ENCODE measurements at places on chromosomes 11 and 22.

- peaks cover 8% of the 10 kb centered on the region for H3K4me1 ChIP-seq
- no peaks in the 10 kb centered on the region for H3K27me3 ChIP-seq
- H3K36me3 ChIP-seq, result no peaks in the 10 kb centered on the region
- H3K4me3 ChIP-seq, result no peak overlapping the region
Observed at GRCh38 chr11:2794046-2794967, 91.3 kb downstream of the CDKN1C start.

DNA sequence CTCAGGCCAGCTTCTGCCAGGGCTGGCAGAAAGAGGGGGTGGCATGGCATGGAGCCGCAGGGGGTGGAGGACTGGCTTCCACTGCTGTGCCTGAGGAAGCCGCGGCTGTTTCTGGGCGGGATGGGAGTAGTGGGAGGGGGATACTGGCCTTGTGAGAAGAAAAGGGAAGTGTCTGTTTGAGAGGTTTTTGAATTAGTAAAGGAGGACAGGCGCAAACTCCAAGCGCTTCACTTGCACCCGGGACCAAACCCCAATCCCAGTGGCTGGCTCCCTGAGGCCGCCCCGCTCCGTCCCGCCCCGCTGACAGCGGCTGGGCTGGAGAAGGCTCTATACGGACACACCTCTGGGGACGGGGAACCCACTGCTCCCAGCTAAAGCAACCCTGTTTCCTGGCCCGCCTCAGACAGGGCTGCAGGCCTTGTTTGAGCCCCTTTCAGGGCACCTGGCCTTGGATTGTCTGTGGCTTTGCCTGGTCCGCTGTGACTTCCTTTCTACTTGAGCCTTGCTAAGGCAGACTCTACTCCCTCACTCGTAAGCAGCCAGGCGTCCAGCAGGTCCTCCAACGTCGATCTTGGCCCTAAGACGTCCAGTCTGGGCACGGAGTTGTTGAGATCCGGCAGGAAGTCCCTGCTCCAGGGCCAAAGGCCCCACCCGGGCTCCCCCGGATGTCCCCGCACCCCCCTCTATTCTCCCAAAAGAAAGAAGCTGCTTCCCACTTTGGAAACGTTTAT lies 2.2 kb downstream of the APOA1 start:
- no peaks in the 10 kb centered on the region for H3K27me3 ChIP-seq
- DNase-seq, result no peak
- H3K4me1 ChIP-seq, result peaks cover 63% of the 10 kb centered on the region
- H3K4me3 ChIP-seq, result no peak overlapping the region
- peak overlapping the region; percentile 64 for H3K27ac ChIP-seq
- H3K36me3 ChIP-seq, result no peaks in the 10 kb centered on the region

GRCh38 chr11:1572197-1573076 lies at the start of gene DUSP8:
TSS of gene DUSP8 (minus strand) at chr11:1572271. CDS start at chr11:1565826, 6,445 bp downstream.
- no peaks in the 10 kb centered on the region for H3K36me3 ChIP-seq
- H3K4me1 ChIP-seq, result peaks cover 56% of the 10 kb centered on the region
- peak within 1 kb of the TSS; percentile 41 for H3K4me3 ChIP-seq
- H3K27me3 ChIP-seq, result no peaks in the 10 kb centered on the region
- DNase-seq, result peak; percentile 95
- peak within 1 kb of the TSS; percentile 96 for H3K27ac ChIP-seq

- H3K27me3 ChIP-seq, result no peaks in the 10 kb centered on the region
- no peaks in the 10 kb centered on the region for H3K36me3 ChIP-seq
- H3K4me1 ChIP-seq, result peaks cover 12% of the 10 kb centered on the region
- no peak for DNase-seq
- H3K27ac ChIP-seq, result no peak overlapping the region
Observed at GRCh38 chr11:95138448-95138847, 48.8 kb downstream of the ENDOD1 start.

- no peak overlapping the region for H3K4me3 ChIP-seq
- no peaks in the 10 kb centered on the region for H3K27me3 ChIP-seq
- no peaks in the 10 kb centered on the region for H3K36me3 ChIP-seq
- DNase-seq, result no peak
Observed at GRCh38 chr22:37139762-37140161, 10.0 kb downstream of the IL2RB start.

DNA sequence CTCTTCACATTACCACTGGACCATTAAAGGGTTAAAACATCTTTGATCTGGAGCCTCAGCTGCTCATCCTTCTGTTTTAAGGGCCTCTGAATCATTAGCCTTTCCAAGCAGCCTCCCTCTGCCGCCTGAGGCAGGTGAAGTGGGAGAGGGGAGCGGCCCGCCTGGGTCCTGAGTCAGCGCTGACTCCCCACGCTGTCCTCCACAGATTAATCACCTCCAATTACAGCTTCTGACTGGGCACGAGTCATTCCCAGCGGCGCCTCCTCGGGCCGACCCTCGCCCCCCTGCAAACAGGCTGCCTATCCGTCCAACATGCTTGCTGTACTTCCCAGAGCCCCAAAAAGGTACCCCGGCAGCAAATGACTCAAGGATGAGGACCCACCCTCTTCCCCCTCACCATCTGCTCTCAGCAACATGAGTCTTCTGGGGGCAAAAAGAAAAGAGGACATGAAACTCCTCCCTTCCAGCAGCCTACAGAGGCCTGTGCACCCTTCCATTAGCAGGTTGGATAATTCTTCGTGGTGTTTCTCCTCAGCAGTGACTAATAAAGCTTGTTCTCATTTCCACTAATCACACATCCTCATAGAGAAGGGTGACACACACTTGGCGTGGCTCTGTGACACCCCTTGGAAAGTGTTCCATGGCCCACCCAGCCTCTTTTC lies 44.3 kb upstream of the JAM3 start:
- no peaks in the 10 kb centered on the region for H3K36me3 ChIP-seq
- no peaks in the 10 kb centered on the region for H3K4me1 ChIP-seq
- H3K4me3 ChIP-seq, result no peak overlapping the region
- no peaks in the 10 kb centered on the region for H3K27me3 ChIP-seq
- no peak overlapping the region for H3K27ac ChIP-seq
- DNase-seq, result no peak

DNA sequence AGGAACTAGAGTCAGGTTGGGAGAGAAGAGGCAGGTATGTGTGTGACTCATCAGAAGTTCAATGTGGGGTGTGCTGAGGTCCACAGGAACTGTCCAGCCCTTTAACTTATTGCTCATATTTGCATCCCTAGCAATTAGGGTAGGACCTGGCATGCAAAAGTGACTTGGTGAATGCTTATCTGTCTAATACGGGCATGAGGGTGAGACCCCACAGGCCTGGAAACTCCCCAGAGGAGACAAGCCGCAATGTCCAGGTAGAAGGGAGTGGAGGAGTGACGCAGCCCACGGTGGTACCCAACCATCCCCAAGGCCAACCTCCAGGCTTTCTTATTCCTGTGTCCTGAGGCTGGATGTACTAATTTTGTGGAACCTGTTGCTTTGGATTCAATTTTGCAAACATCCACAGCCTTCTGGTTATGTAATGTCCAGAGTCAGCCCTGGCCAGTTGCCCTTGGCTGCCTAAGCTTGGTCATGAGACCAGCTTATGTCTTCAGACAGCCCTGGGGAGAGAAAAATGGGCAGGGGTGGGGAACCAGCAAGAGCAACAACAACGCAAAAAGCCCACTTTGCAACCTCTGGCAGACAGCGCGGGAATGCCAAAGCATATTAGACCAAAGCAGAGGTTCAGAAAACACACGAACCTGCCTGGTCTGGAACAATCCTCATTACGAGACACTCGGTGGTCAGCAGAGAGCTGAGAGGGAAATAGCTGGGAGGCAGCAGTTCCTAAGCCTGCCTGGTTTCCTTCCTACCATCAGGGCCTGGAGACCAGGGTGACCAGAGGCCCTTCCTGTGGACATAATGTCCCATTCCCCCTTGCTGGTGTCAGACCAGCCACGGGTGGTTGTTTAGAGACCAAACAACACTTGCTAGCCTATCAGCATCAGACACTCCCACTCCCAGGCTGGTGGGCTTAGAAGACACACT lies 49.3 kb downstream of the TIMP3 start:
- H3K27ac ChIP-seq, result no peak overlapping the region
- no peaks in the 10 kb centered on the region for H3K36me3 ChIP-seq
- no peaks in the 10 kb centered on the region for H3K4me1 ChIP-seq
- no peak overlapping the region for H3K4me3 ChIP-seq
- H3K27me3 ChIP-seq, result peaks cover 3% of the 10 kb centered on the region
